Glutamatergic neuron (in vitro differentiated cells): ENCODE measurements at places on chromosomes 13 and 19. TPM values are rescaled to one million over a fixed set of nuclear protein-coding genes. Genes with fewer than 3 reads are reported as not detected.
A peak's percentile ranks its signal among the peaks of the same experiment; 100 is the strongest.

FFAR3 gene
- total RNA-seq, result not detected

- DNase-seq, result no peak
Observed at GRCh38 chr13:71644579-71644978, 222.4 kb downstream of the DACH1 start.

GRCh38 chr19:31961667-31962066 is 383.7 kb upstream of the ZNF507 start:
- DNase-seq, result no peak

DNA sequence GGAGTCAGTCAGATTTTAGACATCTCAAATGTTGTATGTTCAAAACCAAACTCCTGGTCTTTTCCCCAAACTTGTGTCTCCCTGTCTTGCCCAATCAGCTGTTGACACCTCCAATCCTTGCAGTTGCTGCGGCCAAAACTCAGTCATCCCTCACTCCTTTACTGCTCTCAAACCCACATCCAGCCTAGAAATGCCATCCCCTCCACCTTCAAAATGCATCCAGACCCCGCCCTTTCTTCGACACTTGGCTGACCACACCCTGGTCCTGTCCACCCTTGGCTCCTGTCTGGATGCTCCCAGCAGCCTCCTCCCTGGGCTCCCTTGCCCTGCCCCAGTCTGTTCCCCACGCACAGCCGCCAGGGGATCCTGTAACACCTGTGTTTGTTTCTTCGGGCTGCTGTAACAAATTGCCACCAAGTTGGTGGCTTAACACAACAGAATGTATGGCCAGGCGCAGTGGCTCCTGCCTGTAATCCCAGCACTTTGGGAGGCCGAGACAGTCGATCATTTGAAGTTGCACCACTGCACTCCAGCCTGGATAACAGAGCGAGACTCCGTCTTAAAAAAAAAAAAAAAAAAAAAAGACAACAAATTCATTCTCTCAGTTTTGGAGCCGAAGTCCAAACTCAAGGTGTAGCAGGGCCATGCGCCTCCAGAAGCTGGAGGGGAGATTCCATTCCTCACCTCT is 11.7 kb downstream of the PLD3 start:
- DNase-seq, result no peak

AKT2 gene
- 197 TPM for total RNA-seq

PSG1 gene
- total RNA-seq, result not detected

DNA sequence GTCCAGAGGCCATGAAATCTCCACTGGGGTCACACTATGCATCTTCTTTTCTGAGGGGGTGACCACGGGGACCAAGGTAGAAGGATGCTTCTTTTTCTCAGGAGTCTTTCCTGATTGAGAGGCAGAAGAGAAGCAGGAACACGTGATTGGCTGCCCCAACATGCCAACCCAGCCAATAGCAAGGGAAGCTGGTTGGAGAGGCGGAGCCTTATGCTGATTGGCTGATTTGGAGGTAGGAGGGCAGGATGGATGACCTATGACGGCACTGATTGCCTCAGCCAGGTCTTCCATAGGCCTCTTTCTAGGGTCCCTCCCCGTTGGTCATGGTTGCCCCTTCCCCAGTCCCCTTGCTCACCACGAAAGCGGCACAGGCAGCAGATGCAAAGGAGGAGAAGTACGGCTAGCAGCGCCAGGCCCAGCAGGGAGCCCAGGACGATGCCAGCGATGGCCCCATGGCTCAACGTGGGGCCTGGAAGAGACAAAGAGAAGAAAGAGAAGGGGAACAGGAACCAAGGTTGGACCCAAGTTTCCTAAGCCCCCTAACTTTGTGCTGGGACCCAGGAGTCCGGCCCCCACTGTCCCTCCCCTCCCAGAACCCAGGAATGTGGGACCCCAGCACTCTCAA is 8.0 kb downstream of the VSIG10L start:
- no peak for DNase-seq

S1PR5 gene
- not detected for total RNA-seq

DNA sequence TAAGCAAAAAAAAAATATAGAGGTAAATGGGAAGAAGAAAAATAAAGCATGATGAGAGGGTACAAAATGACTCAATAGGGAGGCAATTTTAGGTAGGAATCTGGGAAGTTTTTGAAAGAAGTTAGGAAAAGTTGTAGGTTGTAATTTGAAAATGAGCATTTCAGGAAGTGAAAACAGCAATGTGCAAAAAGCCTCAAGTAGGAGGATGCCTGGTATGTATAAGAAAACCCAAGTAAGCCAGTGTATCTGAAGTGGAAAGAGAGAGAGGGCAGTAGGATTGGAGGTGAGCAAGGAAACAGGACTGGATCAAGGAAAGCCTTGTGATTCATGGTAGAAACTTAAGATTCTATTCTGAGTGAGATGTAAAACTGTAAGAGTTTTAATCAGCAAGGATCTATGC is 121.6 kb upstream of the SPRY2 start:
- DNase-seq, result no peak

DNA sequence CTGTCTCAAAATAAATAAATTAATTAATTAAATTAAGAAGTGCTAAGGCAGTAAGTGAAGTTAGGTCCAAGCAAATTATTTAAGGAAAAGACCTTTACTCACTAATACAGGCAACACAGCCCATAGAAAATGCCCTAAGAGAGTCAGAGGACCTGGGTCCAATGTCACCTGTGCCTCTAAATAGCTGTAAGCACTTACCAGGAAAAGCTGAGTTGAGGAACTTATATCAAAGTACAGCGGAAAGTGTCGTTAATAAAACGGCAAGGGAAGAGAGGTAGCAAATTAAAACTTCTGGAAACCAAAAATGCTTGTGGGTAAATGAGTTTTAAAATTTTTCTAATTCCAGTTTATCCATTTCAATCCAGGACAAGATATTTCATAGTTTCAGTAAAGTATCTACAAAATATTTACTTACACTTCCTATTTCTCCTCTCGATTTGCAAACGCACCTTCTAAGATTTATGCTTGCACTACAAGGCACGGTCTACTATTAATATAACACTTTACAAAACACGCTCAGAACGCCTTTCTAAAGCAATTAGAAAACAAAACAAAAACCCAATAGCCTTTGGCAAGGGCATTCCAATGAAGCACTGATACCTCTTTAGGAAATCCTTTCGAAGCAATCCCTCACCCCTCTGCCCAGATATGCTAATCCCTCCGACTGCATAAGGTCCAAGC is 963 bp downstream of the VPS36 start:
- no peak for DNase-seq

DNA sequence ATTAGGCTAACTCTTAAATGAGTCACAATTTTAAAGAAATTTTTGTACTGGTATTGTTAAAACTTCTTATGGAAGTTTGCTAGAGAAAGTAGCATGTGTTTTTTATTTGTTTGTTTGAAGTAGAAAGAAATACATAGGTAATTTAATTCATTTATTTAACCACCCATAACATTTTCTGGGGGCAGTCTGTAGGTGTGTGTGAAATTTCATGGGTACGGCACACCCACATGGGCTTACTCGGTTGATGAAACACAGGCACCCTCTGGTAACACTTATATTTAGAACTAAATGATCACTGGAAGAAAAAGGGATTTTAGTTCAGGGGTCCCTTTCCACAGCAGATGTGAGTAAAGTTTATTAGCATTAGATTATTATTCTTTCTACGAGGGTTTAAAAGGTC is 88.1 kb downstream of the DGKH start:
- no peak for DNase-seq

GRCh38 chr13:39821977-39822376 is 166.5 kb downstream of the COG6 start:
- DNase-seq, result no peak

GRCh38 chr13:42106998-42107397 is 58.5 kb downstream of the DGKH start:
- no peak for DNase-seq

GRCh38 chr19:4483385-4483784 is 11.3 kb downstream of the HDGFL2 start:
- no peak for DNase-seq

DNA sequence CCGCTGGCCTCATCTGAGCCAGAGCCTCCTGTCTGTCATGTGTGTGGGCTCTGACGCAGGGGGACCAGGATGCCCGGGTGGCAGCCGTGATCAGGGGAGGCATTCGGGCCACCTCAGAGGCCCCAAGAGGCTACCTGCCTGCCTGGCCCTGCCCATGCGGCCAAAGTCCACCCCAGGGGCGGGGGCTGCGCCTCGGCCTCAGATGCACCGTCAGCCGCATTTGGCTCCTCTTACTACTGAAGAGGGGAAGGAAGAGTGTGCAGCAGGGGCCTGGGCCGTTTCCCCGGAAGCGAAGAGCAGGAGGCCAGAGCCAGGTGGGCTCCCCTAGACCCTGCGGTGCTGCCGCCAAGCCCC is 34.0 kb downstream of the C13orf46 start:
- DNase-seq, result no peak

NLRP4 gene
- total RNA-seq, result not detected

- peak; percentile 58 for DNase-seq
Observed at GRCh38 chr19:18385675-18386542, at the start of gene GDF15. GDF15 (plus strand) TSS chr19:18386158; CDS start chr19:18386190, 32 bp downstream.

GRCh38 chr13:113566227-113566561 is 18.4 kb upstream of the TFDP1 start:
- no peak for DNase-seq

DNA sequence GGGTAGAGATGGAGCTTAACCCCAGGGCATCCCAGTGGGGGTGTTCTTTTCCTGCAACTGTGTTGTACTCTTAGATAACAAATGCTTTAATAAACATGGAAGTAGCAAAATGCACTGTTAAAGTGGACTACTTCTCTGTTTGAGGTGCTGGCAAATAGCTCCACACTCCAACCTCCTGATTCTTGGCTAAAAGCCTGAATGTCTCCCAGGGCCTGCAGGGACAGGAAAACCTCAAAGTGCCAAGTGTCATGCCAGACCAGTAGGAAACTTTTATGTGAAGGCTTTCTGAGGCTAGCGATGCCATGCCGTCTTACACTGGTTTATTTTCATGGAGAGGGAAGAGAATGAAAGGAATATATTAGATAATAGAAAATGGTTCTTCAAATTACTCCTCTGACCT is 6.8 kb downstream of the FREM2 start:
- no peak for DNase-seq

SIAH3 gene
- 1.2 TPM for total RNA-seq

OBI1 gene
- total RNA-seq, result 16.7 TPM

ZNF441 gene
- 10.6 TPM for total RNA-seq

DNA sequence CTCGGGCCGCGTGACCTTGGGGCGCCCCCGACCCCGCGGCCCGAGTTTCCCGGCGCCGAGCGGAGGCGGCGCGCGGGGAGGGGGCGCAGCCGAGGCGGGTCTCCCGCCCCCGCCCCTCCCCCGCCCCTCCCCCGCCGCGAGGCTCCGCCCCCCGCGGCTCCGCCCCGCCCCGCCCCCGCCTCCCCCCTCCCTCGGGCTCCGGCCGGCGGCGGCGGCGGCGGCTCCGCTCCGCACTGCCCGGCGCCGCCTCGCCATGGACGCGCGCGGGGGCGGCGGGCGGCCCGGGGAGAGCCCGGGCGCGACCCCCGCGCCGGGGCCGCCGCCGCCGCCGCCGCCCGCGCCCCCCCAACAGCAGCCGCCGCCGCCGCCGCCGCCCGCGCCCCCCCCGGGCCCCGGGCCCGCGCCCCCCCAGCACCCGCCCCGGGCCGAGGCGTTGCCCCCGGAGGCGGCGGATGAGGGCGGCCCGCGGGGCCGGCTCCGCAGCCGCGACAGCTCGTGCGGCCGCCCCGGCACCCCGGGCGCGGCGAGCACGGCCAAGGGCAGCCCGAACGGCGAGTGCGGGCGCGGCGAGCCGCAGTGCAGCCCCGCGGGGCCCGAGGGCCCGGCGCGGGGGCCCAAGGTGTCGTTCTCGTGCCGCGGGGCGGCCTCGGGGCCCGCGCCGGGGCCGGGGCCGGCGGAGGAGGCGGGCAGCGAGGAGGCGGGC is at the start of gene HCN2:
TSS of gene HCN2 (plus strand) at position 189 of the 703 bp plus-strand sequence. CDS start at position 254, 65 bp downstream.
- DNase-seq, result no peak

SLITRK5 gene
- 1.8 TPM for total RNA-seq

DNA sequence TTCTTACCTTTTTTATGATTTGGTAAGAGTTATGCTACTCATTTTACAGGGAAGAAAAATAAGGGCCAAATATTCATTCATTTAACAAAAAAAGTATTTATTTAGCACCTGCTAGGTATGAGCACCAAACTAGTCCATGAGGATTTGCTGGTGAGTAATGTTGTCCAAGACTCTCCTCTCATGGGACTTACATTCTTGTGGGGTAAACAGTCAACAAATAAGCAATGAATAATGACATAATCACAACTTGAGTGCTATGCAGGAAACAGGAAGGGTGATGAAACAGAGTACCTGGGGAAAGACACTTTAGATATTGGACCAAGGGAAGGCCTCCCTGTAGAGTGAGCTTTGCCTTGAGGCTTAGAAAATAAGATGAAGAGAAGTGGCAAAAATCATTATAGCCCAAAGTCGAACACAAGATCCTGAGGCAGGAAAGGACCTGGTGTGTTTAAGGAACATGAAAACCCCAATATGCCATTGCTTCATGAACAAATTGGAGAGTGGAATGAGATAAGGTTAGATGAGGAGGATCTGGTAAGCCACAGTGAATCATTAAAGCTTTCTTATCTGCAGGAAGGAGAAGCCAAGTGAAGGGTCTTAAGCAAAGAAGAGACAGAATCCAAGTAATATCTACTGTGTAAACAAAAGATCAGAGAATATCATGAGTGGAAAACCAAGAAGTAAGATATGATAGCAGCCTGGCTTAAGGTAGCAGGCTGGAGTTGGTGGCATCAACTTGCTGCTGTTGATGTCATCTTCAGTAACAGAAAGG is 294.5 kb upstream of the NBEA start:
- no peak for DNase-seq

ZNF560 gene
- not detected for total RNA-seq

DNA sequence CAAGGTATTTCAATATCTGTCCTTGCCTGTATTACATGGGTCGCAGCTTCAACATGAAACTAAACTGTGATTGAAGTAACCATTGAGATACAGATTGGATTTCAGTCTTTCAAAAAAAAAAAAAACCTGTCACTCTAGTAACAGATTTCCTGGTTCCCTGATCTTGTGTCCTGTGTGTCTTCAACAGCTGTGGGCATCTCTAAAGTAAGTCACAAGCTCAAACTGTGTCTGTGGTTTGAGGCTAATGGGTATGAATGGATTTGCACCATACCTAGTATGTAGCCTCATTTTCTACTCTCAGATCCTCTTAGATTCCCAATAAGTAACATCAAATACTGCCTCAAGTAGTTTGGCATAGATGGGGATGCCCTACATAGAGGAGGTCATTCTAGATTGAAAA is 300.1 kb downstream of the COG6 start:
- no peak for DNase-seq

FOXO1 gene
- total RNA-seq, result 1.4 TPM

DNA sequence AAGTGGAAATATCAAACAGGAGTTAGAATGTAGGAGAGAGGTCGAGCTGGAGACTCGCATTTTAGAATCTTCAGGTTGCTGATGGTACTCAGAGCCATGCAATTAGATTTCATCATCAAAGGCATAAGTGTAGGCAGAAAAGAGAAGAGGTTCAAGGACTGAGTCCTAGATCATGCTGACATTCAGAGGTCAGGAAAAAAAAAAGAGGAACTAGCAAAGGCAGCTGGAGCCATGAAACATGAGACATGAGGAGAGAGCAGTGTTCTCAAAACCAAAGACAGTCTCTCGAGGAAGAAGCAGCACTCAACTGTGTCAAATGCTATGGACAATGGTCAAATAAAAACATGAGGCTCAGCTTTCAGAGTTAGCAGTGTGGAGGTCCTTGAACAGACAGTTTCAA is 12.4 kb upstream of the TPP2 start:
- DNase-seq, result no peak

- DNase-seq, result no peak
Observed at GRCh38 chr13:112738606-112739005, 48.8 kb downstream of the ATP11A start.

GRCh38 chr19:42272989-42273406 is 3.9 kb downstream of the CIC start:
- no peak for DNase-seq

- no peak for DNase-seq
Observed at GRCh38 chr13:87311165-87311564, 360.0 kb upstream of the SLITRK5 start.
